Myocyte (in vitro differentiated cells): ENCODE measurements at places on chromosomes 2 and 18.

GRCh38 chr2:208012449-208012848, 12.9 kb downstream of the PLEKHM3 start:
- no peak for DNase-seq

GRCh38 chr2:69177063-69177771, 164.2 kb downstream of the ANTXR1 start:
- DNase-seq, result peak; percentile 99

DNA sequence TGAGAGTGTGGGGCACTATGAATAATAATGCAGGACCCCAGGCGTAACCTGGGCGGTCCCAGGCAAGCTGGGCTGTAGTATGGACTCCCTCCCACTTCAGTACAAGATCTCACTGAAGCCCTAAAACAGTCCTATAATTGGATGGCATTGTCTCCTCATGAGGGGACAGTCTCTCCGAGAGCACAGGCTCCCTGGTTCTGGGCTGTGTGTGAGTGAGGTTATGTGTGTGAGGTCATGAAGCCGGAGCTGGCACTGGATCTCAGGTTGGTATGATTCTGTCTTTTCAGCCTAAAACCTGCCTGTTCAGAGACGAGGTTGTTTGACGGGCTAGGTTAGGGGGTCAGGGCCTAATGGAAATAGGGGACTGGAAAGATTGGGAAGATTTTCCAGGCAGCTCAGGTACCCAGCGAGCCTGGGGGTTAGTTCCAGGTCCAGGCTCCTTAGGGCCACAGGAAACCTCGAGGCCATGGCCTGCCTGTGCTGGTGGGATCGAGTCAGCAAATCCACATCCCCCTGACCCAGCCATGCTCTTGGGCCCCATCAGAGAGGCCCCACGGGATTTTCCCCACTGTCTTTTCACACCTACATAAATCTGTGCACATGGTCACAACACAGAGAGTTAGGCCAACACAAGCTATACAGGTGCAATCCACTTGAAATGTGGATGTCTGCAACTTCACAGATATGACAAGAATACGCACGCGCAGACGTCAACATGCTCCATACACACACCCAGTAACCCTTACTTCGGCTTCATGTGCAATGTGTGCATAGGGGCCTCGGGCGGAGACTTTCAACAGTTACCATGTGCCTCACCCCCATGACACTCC, 94.8 kb downstream of the INHBB start:
- no peak for DNase-seq

- DNase-seq, result no peak
Observed at GRCh38 chr2:146632707-146633106, 1212.1 kb upstream of the ACVR2A start.

- no peak for DNase-seq
Observed at GRCh38 chr2:169303579-169304305, 58.6 kb downstream of the LRP2 start.

- no peak for DNase-seq
Observed at GRCh38 chr18:13436576-13436975, 218.0 kb downstream of the LDLRAD4 start.

DNA sequence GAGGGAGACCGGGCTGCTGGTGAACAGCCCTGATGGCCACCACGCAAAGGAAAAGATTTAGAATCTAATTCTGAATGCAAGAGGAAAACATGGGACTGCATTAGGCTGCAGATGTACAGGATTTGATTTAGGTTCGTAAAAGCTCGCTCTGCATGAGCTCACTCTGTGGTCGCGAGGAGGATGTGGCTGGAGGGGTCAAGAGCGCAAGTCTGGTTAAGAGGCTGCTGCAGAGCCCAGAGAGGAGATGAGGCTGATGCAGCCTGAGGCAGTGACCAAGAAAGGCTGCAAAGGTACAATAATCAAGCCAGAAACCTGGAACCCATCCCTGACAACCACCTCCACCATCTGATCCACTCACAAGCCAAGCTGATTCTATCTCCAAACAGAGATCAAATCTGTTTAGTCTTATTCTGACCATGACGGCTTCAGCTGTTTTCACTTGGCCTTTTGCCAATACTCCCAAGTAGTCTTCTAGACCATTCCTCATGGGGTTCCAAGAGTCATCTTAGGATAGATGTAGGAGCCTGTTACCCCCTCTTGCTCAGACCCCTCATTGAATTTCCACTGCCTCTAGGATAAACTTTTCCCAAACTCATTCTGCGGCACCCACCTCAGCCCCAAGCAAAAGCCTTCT, 58.9 kb upstream of the ARL4C start:
- no peak for DNase-seq

DNA sequence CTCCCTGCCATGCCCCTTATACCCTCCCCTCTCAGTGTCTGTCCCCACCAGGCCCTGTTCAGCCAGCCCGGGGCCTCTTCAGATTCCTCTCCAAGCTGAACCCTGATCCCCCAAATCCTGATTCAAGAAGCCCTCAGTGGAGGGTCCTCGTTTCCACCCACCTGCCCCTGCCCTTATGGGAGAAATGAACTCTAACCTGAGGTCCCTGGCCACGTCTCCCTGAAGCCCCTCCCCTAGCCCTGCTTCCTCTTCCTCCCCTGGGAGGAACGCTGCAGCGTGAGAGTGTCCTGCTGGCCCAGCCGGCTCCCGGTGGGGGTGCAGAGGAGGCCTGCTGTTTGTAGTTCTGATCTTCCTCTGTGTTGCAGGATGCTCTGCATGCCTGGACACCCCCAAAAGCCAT, 56.7 kb upstream of the GLI2 start:
- no peak for DNase-seq

DNA sequence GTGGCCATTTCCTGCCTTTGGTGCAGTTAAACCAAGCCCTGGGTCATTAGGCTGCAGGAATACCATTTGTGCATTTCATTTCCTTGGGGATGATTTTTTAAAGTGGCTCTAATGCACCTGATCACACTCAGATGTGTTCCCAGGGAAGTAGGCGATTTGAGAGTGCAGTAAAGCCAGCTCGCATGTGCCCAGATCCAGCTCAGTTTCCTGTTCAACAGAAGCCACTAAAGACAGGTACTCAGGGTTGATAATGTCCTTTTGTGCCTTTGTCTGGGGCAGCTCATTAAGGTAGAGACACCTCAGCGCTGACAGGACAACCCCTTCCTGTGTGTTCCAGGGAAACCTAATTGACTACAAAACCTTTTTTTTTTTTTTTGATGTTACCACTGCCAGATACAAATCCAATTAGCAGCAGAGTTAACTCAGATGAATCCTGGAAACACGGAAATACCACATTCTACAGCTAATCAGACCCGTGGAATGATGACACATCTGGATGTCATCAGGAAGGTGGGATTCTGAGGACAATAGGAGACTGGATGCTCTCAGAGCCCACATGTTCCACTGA, 15.2 kb upstream of the CHRNA1 start:
- no peak for DNase-seq

GRCh38 chr2:135931776-135932443, 53.5 kb downstream of the DARS1 start:
- no peak for DNase-seq

GRCh38 chr2:2843969-2844548, 513.0 kb upstream of the MYT1L start:
- DNase-seq, result no peak

DNA sequence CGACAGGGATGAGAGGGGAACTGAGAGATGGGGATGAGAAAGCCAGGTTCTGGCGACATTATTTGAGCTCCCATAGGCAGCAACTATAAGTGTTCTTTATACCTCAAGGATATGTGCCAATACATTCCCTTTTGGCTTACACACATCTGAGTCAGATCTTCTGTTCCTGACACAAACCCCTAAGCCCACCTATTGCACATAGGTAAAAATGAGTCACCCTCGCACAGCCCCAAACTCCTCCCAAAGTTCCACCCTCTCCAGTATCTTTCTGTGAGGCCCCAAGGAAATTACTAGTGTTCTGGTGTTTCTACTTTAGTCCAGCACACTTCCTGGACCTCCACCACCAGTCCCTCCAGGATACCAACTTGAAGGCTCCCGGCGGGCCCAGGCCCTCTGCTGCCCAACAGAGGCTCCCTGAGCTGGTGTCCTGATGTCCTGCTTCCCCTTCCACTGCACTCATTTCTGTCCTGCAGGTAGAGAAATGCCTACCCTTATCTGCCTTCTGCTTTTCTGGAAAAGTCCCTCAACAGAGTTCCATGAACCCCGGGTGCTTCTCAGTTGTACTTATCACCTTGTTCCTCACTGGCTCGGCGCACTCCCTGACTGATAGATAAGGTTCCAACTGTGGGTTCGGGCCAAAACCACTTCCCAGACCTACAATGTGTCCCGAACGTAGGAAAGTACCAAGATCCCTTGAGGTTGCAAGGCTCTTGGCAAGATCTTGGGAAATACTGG, 125.5 kb downstream of the EN1 start:
- no peak for DNase-seq

GRCh38 chr2:173196080-173196479, 120.4 kb downstream of the MAP3K20 start:
- DNase-seq, result no peak

GRCh38 chr2:169693360-169693759, 845 bp downstream of the CFAP210 start:
- no peak for DNase-seq

- no peak for DNase-seq
Observed at GRCh38 chr2:26532301-26533250, 54.7 kb upstream of the OTOF start.

DNA sequence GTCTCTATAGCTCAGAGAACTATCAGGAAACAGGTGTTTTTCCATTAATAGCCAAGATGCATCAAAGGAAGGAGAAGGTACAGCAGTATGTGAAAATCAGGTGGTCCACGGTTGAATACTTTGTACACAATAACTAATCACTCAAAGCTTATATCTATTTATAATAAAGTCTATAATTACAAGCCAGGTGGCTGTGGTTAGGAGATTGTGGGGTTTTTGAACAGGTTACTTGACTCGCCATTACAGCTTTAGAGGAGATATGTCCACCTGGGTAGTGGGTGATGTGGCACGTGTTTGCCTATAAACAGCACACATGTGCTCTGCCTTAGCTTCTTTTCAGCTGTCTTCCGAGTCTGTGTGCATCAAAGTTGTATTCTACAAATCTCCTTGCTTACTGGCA, 892.2 kb upstream of the ZEB2 start:
- no peak for DNase-seq

GRCh38 chr2:39381653-39382052, 55.4 kb downstream of the MAP4K3 start:
- DNase-seq, result no peak

DNA sequence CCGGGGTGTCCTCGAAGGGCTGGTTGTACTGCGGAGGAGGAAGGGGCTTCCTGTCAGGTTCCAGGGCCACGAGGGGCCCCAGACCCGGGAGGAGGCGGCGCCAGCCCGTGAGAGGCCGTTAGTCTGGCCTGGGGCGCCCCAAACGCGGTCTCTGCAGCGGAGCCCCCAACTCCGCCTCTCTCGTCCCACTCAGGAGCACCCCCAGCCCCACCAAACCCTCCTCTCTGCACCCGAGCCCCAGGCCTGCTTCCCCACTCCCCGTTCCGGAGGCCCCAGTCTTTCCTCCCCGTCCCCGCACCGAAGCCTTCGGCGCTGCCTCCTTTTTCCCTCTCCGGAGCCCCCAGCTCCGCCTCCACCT, 473 bp downstream of the HJURP start:
- no peak for DNase-seq
